ENCODE measurements at places on chromosomes 16 and 17. TPM values are rescaled to one million over a fixed set of nuclear protein-coding genes. Genes with fewer than 3 reads are reported as not detected.
A peak's percentile ranks its signal among the peaks of the same experiment; 100 is the strongest.

Gene TBC1D3H
- not detected for total RNA-seq

Gene HOXB13
- total RNA-seq: not detected

Gene HS3ST3A1
- 15.0 TPM for total RNA-seq

Gene BCAS3
- 30.0 TPM for total RNA-seq

DNA sequence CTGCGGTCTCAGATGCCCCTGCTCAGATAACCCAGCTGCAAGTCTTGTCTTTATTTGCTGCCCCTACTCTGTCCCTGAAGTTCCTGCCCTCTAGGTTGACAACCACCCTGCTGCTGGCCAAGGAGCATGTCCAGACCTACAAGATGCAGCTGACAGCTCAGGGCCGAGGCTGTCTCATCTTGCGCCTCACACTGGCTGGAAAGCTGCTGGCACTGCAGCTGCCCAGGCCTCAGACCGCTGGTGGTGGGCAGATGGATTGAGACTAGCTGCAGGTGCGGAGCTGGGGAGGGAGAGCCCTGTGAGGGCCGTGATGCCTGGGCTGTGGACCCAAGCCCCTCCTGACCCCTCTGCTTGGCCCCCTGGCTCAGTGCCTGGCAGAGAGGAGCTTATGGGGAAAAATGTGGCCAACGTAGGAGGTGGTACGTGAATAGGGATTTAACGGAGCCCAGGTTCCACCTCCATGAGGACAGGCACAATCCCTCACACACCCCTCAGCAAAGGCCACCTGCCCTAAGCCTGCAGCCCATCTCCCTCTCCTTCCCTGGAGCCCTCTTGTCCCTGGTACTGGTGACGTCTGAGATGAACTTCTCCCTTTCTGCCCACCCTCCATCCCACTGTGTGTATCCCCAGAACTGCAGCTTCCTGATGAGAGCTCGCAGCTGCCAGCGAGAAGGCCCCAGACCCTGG lies 8.3 kb upstream of the GALK1 start:
- no peak for DNase-seq
- H3K27ac ChIP-seq: no peak overlapping the region
- peaks cover 13% of the 10 kb centered on the region for H3K36me3 ChIP-seq

DNA sequence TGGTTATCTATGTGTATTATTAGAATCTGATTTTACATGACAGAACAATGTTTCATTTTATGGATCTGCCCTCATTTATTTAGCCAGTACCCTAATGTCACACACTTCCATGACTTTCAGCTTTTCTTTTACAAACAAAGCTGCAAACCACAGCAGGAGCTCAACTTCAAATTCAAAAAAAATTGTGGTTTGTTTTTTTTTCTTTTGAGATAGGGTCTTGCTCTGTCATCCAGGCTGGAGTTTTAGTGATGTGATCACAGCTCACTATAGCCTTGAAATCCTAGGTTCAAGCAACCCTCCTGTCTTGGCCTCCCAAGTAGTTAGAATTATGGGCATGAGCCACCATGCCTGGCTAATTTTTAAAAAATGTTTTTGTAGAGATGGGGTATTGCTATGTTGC lies 8.2 kb upstream of the MPRIP start:
- no peaks in the 10 kb centered on the region for H3K36me3 ChIP-seq
- no peaks in the 10 kb centered on the region for H3K27me3 ChIP-seq
- H3K4me3 ChIP-seq: no peak overlapping the region

- no peak for DNase-seq
- H3K36me3 ChIP-seq: no peaks in the 10 kb centered on the region
- H3K27me3 ChIP-seq: peaks cover 11% of the 10 kb centered on the region
- peak overlapping the region; percentile 67 for H3K27ac ChIP-seq
- H3K4me3 ChIP-seq: peak overlapping the region; percentile 31
Observed at GRCh38 chr16:46627746-46628145, 6.6 kb upstream of the SHCBP1 start.

GRCh38 chr17:43599835-43600234 lies 53.7 kb upstream of the ETV4 start:
- no peaks in the 10 kb centered on the region for H3K27me3 ChIP-seq
- H3K4me1 ChIP-seq: peaks cover 28% of the 10 kb centered on the region
- no peaks in the 10 kb centered on the region for H3K36me3 ChIP-seq
- H3K27ac ChIP-seq: no peak overlapping the region
- no peak overlapping the region for H3K4me3 ChIP-seq

DNA sequence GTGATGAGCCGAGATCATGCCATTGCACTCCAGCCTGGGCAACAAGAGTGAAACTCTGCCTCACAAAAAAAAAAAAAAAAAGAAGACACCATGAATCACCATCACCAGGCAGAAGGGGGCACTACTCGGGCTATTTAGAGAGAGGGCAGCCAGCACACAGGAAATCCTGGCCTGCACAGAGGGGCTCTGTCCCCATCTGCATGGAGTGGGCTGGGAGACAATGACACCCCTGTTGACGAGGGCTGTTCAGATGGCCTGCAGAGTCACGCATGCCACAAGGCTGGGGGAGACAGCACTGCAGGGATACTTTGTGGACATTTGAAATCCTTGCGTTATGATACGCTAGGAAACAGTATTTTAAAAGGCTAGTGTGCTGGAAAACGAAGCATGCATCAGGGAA lies 48.3 kb downstream of the CUEDC1 start:
- H3K27me3 ChIP-seq: no peaks in the 10 kb centered on the region
- H3K36me3 ChIP-seq: peaks cover 3% of the 10 kb centered on the region
- H3K4me3 ChIP-seq: peak overlapping the region; percentile 76
- peaks cover 79% of the 10 kb centered on the region for H3K4me1 ChIP-seq

DNA sequence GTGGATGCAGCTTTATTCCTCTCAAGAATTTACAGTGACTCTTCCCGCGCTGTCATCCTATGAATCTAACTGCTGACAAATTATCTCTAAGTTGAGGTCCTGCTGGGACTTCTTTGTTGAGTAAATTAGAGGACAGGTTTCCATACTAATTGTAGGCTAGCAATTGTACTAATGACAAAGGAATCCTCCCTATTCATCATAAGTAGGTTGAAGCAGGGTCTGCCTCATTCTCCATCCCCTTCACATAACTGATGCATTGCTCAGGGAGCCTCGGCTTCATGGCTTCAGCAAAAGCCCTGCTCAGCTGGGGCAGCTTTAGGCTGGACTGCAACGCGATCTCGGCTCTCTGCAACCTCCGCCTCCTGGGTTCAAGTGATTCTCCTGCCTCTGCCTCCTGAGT lies 83.1 kb upstream of the IRX6 start:
- H3K4me1 ChIP-seq: no peaks in the 10 kb centered on the region
- H3K27me3 ChIP-seq: peaks cover 20% of the 10 kb centered on the region
- no peak overlapping the region for H3K27ac ChIP-seq
- no peak for DNase-seq

- H3K4me3 ChIP-seq: no peak overlapping the region
- H3K4me1 ChIP-seq: peaks cover 36% of the 10 kb centered on the region
- peaks cover 6% of the 10 kb centered on the region for H3K36me3 ChIP-seq
- no peaks in the 10 kb centered on the region for H3K27me3 ChIP-seq
Observed at GRCh38 chr17:66750116-66750515, 84.8 kb upstream of the CACNG5 start.

GRCh38 chr17:55336426-55336825 lies 71.7 kb downstream of the HLF start:
- H3K4me1 ChIP-seq: peaks cover 29% of the 10 kb centered on the region
- no peak overlapping the region for H3K27ac ChIP-seq
- no peaks in the 10 kb centered on the region for H3K36me3 ChIP-seq
- H3K27me3 ChIP-seq: no peaks in the 10 kb centered on the region

- H3K4me3 ChIP-seq: peak overlapping the region; percentile 17
- DNase-seq: peak; percentile 36
- H3K27me3 ChIP-seq: no peaks in the 10 kb centered on the region
- peak overlapping the region; percentile 46 for H3K27ac ChIP-seq
- H3K4me1 ChIP-seq: peaks cover 5% of the 10 kb centered on the region
Observed at GRCh38 chr17:38761612-38762011, 9.1 kb downstream of the PSMB3 start.

DNA sequence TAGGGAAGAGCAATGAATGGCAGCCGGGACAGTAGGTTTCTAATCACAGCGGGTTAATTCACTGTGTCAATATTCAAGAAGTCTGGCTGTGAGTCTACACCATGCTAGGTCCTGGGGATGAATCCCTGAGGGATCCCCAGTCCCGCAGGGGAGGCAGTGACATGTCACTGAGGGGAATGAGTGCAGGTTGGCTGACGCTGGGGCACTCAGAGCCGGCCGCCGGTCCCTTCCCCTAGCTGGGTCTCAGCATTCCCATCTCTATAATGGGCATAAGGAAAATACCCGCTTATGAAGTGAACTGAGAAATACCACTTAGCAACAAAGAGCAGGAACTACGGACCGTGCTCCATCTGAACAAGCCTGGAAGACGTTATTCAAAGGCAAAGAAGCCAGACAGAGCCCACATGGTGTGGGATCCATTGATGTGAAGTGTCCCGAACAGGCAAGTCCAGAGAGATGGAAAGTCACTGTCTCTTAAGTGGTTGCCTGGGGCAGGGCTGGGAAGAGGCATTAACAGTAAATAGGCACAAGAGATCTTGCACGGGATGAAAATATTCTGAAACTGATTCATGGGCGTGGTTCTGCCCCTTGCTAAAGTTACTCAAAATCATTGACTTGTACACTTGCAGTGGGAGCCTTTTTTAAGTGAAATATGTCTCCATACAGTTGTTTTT lies 31.9 kb downstream of the PPL start:
- H3K27ac ChIP-seq: no peak overlapping the region
- H3K27me3 ChIP-seq: peaks cover 9% of the 10 kb centered on the region
- DNase-seq: no peak
